ENCODE measurements at places on chromosomes 13 and 19.

DNA sequence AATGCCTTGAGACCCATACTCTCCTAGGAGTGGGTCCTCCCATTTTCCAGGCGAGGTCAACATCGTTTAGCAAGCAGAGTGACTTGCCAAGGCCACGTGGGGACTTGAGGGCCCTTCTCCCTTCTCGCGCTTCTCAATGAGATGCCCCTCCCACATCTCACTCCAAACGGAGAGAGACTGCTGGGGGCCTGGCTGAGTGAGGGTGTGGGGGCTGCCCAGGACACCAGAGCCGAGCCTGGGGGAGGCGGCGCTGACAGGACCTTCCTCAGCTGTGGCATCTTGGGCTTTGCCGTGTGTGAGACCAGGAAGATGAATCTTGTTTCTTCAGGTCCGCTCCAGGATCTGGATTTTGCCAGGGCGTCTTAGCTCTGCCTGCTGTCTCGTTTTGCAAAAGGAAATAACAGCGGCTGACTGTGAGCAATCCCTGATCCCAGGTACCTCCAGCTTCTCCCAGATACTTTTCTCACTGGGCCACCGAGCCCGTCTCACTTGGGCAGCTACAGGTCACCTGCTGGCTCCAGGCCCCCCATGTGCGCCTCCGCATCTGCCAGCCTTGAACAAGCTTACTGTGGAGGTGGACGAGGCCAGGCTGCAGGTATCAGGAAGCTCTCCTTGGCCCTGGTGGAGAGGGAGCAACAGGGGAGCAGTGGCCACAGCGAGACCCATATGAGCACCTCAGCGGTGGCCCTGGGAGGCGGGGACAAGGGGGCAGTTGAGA lies 6.0 kb downstream of the COX6B2 start:
- no peak for DNase-seq

- no peak for DNase-seq
Observed at GRCh38 chr13:105442949-105443699, 1092.3 kb downstream of the EFNB2 start.

DNA sequence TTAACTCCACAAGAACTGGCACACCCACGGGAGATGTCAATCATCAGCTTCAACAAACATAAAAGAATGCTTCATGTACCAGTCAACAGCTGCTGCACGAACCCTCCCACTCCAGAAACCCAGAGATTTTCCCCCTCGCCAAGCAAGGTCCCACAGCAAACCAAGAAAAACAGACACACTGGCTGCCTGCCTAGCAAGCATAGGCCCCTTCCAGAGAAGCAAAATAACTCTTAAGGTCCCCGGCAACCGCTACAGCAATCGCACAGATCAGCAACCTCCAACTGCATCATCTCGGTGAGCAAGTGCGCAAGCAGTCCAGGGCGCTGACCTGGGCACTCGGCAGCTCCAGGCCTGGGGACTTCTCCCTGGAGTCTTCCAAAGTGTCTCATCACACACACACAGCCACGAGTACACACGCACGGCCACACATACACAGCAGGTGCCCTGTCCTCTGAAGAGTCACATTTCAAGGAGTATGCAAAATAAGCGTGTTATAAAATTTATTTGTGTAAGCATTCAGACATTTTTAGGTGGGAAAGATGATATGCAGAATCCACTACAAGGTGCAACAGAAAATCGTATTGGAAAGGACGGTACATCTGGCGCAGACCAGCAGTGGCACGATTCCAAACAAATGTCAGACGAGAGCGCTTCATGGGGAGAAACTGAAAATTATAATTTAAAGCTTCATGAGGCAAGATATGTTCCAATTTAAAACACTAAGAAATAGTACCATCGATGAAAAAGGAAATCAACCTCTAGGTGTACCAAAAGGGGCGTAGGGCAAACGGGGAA lies 125.0 kb downstream of the STK24 start:
- DNase-seq: no peak

DNA sequence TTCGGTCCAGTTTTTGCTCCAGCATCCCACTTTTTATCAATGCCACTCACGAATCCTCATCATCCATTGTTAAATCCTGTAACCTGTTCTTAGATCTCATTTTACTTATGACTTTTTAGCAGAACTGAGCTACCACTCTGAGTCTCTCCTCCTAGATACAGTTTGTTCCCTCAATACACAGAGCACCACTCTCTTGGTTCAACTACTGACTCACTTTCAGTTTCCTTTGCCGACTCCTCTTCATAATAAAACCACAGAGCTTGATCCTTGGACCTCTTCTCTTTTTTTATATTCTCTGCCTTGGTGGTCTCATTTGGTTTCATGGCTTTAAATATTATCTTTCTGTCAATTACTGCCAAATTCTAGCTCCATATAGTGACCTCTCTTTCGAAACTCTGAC lies 150.3 kb downstream of the SLITRK5 start:
- DNase-seq: no peak

- no peak for DNase-seq
Observed at GRCh38 chr13:23645851-23646250, 75.6 kb downstream of the TNFRSF19 start.

DNA sequence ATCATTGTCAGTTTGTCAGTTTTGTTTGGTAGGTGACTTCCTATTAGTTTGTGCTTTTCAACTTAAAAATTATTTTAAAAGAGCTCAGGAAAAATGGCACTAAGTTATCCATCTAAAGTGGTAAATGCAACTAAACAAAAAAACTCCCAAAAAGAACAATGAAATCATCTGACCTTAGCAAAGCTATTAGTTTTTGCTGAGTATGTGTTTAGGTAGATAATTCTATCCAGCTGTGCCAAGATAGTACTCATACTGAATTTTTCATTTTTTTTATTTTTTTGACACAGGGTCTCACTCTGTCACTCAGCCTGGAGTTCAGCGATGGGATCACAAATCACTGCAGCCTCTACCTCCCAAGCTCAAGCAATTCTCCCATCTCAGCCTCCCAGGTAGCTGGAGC lies 645.3 kb downstream of the TBC1D4 start:
- DNase-seq: no peak

DNA sequence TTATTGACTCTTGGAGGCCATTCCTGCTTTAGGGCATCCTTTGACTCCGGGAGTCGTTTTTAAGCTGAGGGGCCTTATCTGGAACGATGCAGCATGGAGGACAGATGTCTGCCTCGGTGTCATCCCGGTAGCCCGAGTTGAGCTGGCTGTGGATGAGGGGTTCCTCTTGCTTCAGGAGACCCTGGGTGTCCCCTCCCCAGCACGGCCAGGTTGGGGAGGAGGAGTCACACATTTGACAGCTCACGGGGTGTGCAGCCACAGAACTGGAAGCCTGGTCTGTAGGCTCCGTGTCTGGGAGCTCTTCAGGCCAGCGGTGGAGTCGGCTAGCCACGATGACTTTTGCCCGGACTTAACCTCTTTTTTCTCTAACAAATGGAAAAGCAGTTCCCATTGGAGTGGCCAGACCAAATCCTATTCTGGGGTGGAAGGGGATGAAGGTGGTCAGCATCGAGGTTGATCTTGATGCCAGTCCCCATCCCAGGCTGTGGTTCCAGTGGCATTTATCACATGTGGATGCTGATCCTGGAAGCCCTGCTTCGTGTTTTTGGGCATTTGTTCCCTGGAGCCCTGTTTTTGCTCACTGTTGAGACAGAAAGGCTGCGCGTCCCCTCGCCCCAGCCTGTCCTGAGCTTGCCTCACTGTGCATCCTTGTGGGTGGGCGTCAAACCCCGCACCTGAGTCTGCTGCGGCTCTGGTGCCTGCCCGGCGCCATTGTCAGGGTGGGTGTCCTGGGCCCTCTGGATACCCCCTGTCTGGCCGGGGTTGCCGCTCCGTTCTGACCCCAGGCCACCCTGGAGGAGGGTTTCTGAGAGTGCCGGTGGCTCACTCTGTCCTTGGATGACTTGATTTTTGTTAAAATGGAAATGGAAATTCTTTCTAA lies 12.0 kb downstream of the TFDP1 start:
- no peak for DNase-seq

- no peak for DNase-seq
Observed at GRCh38 chr13:50708461-50708860, 135.0 kb downstream of the DLEU7 start.

DNA sequence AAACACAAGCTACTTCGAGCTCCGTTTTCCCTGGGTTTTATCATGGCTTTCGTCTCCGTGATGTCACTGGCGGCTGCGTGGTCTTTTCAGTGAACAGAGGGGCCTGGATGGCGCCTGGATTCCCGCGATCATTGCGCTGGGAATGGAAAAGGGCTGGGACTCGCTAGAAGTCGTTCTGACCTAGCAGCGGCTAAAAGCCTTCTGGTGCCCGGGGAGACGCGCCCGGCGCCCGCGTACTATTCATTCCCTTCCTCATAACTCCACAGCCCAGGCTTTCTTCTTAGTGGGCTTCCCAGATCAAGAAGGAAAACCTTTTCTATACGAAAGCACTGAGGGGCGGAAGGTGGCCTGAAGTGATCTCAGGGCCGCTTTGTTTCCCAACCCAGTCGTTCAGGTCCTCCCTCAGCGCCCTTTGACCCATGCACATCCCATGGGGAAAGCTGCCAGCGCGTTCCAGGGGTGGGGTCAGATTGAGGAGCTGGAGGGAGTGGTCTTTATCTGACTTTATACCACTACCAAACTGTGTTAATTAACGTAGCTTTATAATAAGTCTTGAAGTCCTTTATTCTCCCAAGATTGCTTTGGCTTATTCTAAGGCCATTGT lies 96.6 kb downstream of the ELF1 start:
- DNase-seq: no peak

GRCh38 chr19:46328079-46328478 lies 18.8 kb upstream of the PPP5C start:
- no peak for DNase-seq

DNA sequence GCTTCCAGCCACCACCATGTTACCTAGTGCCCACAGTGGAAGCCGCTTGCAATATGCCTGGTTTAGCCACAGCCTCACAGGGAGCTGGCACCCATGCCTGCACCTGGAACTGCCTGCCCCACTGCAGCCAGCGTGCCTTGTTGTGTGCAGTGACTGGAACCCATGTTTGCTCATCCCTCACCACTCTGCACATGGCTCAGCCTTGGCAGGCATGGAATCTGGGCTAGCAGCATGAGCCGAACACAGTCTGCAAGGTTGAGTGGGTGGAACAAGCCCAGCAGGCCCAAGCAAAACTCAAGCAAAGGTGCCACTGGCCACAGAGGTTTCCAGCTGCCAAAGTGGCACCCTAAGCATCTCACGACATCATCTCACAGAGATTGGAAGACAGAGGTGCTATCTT lies 269.5 kb downstream of the PCDH20 start:
- no peak for DNase-seq

GRCh38 chr19:41886761-41887710 lies 4.1 kb downstream of the ARHGEF1 start:
- DNase-seq: peak; percentile 42

DNA sequence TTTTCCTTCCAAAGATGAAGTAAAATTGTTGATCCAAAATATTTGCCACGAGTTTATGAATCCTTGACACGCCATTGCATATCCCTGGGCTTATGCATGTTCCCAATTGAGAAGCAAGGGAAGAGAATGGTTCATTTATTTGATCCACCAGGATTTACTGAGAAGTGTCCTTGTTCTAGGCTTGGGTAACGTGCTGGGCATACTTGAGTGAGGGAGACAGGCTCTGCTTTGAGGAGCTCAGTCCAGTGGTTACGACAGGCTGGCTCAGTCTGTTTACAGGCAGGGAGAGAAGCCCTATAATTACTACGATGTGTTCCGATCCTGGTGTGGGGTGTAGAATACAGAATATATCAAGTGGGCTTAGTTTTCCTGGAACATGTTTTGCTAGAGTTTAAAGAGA lies 6.3 kb upstream of the PNMA8C start:
- no peak for DNase-seq

GRCh38 chr13:110470272-110471009 lies 91.1 kb downstream of the RAB20 start:
- DNase-seq: no peak

DNA sequence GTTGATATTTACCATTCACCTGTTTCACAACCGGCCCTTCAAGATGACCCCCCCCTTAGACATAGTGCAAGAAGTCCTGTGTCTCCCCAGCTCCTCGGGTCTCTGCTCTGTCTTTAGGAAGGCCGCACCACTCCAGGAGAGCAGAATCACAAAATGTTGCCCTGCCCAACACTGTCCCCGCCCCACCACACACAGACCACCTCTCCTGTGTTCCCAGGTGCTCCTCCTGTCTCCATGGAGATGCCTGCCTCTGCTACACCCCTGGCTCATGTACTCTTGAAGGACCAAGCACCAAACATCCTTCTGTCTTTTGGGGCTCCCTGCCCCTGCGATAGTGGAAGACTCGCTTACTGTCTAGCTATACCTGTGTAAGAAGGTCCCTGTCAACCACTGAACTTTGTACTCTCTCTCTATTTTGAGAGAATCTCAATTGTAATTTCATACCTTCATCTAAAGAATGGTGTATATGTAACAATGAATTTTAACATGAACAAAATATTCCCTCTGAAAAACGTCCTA lies 9.6 kb upstream of the TNFRSF19 start:
- DNase-seq: no peak

GRCh38 chr19:54247106-54247930 lies 4.7 kb upstream of the LILRA6 start:
- DNase-seq: no peak

DNA sequence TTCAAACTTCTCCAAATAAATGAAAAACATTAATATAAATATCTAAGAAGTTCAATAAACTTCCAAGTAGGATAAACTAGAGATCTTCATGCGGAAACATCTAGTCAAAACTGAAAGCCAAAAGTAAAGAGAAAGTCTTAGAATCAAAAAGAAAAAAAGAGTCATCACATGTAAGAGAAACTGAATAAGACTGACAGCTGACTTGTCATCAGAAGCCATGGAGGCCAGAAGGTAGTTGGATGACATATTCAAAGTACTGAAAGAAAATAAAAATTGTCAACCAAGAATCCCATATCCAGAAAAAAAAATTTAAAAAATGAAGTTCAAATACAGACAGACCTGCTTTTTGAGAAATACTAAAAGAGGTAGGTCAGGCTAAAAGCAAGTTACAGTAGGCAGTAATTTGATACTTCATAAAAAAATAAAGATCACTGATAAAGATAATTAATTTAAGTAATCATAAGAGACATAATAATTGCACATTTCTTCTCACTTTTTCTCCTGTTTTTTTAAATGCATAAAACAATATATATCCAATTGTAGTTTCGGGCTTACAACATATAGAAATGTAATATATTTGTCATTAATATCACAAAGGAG lies 327.6 kb upstream of the PCDH9 start:
- DNase-seq: no peak

DNA sequence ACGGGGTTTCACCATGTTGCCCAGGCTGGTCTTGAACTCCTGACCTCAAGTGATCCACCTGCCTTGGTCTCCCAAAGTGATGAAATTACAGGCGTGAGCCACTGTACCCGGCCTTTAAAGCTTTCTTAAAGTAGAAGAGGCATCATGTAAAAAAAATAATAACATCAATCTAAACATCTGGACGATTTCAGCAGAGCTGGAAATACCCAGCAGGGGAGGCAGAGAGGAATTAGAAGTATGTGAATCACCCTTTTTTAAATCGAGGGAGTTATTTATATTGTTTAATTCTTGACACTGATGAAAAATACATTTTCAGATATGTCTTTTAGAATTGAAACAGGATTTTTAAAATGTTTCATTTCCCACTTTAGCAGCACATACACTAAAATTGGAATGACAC lies 37.4 kb upstream of the MTIF3 start:
- DNase-seq: no peak

- no peak for DNase-seq
Observed at GRCh38 chr19:39177110-39177699, 19.6 kb upstream of the NCCRP1 start.
